ENCODE measurements at places on chromosomes 12 and 14. TPM values are rescaled to one million over a fixed set of nuclear protein-coding genes. Genes with fewer than 3 reads are reported as not detected.

GRCh38 chr14:99156090-99156425 lies 115.9 kb downstream of the BCL11B start:
- H3K27ac ChIP-seq = no peak overlapping the region
- peak; percentile 2 for DNase-seq
- H3K4me1 ChIP-seq = peaks cover 4% of the 10 kb centered on the region
- no peaks in the 10 kb centered on the region for H3K27me3 ChIP-seq
- H3K4me3 ChIP-seq = no peak overlapping the region

DNA sequence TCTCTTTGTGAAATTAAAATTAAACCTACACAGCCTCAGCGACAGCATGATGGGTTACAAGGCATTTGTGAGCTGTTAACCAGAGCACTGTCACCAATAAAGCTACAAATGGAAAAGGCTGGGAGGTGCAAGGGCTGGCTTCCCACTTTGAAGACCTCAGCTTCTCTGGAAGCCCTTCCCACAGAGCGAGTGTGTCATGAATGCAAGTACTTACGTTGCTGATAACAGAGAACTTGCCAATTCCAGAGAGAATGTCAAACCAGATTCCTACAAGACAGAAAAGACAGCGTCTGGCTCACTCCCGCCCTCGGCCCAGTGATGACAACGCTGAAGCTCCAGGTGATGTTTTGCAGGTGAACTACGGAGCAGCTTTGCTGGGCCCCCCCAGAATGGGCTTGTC lies 145.8 kb downstream of the NTF3 start:
- H3K4me1 ChIP-seq = no peaks in the 10 kb centered on the region
- no peak overlapping the region for H3K4me3 ChIP-seq
- H3K36me3 ChIP-seq = no peaks in the 10 kb centered on the region
- peaks cover 6% of the 10 kb centered on the region for H3K27me3 ChIP-seq

- no peak for DNase-seq
- H3K36me3 ChIP-seq = no peaks in the 10 kb centered on the region
- H3K4me1 ChIP-seq = no peaks in the 10 kb centered on the region
- no peaks in the 10 kb centered on the region for H3K27me3 ChIP-seq
- H3K4me3 ChIP-seq = no peak overlapping the region
- H3K27ac ChIP-seq = no peak overlapping the region
These were observed 738.9 kb upstream of the USP15 start for GRCh38 chr12:61521258-61521657.

DNA sequence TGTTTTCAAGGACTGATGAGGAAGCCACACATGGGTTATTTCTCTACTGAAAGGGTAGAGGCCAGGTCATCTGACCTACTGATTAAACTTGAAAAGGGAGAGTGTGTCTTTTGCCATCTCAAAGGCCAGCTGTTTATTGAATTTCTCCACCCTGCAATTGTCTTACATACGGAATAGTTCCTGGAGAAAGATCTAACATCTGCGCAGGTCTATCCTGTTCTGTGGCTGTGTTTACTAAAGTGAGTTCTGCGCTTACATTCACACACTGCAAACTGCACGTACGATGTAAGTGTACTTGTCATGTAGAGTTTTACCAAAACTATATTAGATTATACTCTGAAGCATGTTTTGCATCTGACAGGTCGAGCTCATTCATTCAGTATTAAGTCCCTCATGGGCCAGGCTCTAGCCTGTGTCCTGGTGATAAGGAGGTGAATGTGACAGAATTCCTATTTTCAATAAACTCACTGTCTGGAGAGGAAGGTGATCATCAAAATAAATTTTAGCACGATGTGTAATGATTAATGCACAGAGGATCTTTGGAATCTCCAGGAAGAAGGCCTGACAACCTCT lies 96.6 kb downstream of the PRKCH start:
- no peak overlapping the region for H3K4me3 ChIP-seq
- no peaks in the 10 kb centered on the region for H3K27me3 ChIP-seq
- peak overlapping the region; percentile 42 for H3K27ac ChIP-seq
- peaks cover 47% of the 10 kb centered on the region for H3K36me3 ChIP-seq
- DNase-seq = no peak
- H3K4me1 ChIP-seq = peaks cover 9% of the 10 kb centered on the region

GRCh38 chr12:113173081-113173698 lies 12.1 kb downstream of the DDX54 start:
- H3K27ac ChIP-seq = peak overlapping the region; percentile 20
- H3K27me3 ChIP-seq = no peaks in the 10 kb centered on the region
- DNase-seq = no peak
- H3K4me1 ChIP-seq = peaks cover 2% of the 10 kb centered on the region
- H3K36me3 ChIP-seq = peaks cover 61% of the 10 kb centered on the region

- H3K27ac ChIP-seq = no peak overlapping the region
- H3K4me1 ChIP-seq = no peaks in the 10 kb centered on the region
- no peaks in the 10 kb centered on the region for H3K36me3 ChIP-seq
- no peak overlapping the region for H3K4me3 ChIP-seq
These were observed 15.7 kb downstream of the CAPZA3 start for GRCh38 chr12:18753481-18754123.

DNA sequence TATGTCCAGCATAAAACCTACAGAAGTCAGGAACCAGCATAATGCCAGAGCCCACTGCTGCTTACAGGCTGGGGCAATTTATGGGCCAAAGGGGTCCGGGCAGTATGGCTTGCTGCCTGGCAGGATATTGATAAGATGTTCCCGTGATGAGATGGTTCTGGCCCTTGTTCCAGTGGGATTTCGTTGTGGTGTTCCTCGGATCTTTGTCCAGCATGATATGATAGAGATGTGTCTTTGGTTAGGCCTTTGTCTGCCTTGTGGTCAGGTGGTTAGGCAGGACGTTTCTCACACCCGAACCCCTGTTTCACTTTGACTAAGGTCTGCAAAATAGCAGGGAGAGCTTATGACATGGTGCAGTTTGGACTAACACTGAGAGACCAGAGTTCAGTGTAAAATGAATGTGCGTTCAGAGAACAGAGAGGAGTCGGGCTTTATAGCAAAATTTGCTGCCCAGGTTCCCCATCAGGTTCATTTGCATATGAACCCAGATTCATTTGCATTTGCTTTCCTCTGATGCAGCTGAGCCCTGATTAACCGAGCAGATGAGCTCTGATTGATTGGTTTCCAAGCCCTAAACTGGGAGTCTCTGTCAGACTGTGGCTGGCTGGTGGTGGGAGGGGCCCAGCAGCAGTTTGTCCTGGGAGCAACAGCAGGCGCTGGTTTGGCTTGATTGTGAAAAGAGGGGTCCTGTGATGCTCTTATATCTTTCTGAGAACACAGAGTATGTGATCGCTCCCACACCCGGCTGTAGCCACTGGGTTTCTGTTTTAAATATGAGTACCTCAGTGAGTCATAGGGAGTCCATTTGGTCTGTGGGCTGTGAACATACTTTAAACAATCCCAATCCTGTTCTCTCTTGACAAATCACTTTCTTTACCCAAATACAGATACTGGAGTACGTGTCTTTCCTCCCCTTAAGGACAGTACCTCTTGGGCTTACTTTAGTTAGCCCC lies 156.3 kb upstream of the PZP start:
- H3K36me3 ChIP-seq = no peaks in the 10 kb centered on the region
- H3K4me3 ChIP-seq = peak overlapping the region; percentile 40
- peaks cover 40% of the 10 kb centered on the region for H3K4me1 ChIP-seq

DNA sequence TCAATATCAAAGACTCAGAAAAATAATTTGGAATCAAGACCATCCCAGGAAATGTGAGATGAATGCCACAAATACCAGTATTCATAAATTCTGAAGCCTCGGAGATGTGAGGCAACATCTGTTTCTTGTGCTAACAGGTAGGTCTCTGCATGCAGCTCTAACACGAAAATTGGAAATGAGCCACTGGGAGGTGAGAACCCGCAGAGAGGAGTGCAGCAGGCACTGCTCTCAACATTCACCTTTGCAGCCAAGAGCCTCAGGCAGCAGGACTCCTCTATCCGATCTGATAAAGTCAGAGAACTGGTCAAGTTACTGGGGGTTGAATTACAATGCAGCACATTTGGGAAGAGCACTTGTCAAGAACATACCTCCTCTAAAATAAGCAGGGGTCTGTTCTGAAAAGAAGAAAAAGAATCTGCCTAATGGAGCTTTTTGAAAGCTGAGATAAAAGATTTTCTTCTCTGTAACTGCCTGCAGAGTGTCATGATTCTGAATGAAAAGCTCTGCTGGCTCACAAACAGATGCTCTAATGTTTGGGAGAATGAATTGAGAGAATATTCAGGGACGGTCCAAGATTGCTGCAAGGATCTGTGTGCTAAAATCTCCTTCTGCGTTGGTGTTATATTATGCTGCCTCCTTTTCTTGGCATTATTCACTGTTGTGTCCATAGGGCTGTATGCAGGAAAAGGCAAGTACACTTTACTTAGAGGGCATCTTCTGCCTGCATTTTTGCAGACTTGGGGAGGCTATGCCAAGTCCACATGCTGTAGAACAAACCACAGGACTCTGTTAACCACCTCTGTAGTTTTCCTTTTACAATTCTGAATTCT lies 209.6 kb upstream of the KRR1 start:
- no peak for DNase-seq
- H3K27me3 ChIP-seq = peaks cover 2% of the 10 kb centered on the region
- peaks cover 15% of the 10 kb centered on the region for H3K4me1 ChIP-seq
- H3K27ac ChIP-seq = no peak overlapping the region
- no peak overlapping the region for H3K4me3 ChIP-seq

DNA sequence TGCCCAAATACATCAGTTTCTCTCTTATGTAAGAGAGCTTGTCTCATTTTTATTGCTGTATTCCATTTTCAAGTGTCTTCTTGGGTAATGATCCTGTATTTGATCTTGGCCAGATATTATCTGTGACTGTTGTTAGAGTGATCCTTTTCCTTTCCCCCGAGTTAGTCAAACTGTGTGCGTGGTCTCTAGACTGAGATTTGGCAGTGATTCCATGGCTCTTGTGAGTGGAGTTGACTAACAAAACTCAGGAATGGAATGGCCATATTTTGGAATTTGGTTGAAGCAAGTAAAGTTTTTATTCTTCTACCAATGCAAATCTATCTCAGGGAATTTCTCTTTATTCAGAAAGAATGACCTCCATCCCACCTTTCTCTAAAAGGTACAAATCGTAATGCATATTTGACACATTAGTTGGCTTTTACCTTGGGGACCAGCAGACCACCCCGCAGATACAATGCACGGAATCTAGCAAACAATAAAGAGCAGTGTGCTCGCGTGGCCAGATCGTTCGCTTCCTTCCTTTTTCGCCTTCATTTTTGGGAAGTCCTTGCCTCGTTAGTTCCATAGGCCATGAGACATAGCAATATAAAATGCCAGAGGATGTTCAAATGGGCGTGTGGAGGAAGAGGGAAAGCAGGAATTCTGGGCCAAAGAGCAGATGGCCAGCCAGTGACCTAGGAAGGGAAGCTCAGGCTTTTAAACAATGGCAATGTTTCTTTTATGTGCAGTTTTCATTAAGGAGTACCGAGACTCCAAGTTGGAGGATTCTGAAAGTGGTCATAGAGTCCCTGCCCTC lies 24.4 kb downstream of the ETV6 start:
- no peak overlapping the region for H3K4me3 ChIP-seq
- H3K36me3 ChIP-seq = peaks cover 15% of the 10 kb centered on the region
- no peak for DNase-seq
- H3K27ac ChIP-seq = no peak overlapping the region
- H3K27me3 ChIP-seq = no peaks in the 10 kb centered on the region

GRCh38 chr12:111368291-111368787 lies 556 bp downstream of the PHETA1 start:
- peaks cover 10% of the 10 kb centered on the region for H3K4me1 ChIP-seq
- H3K27me3 ChIP-seq = peaks cover 22% of the 10 kb centered on the region
- no peak overlapping the region for H3K27ac ChIP-seq

Gene NFE2
- not detected for total RNA-seq

Gene ADCY4
- 5.3 TPM for total RNA-seq

Gene SOX5
- total RNA-seq = not detected

Gene REM2
- total RNA-seq = 0.52 TPM
